ENCODE measurements at places on chromosomes 2 and 18.

- no peak for DNase-seq
Measured at GRCh38 chr2:226002438-226002837, 602.9 kb downstream of the NYAP2 start.

GRCh38 chr2:185607945-185608344, 130.7 kb upstream of the FSIP2 start:
- DNase-seq, result no peak

DNA sequence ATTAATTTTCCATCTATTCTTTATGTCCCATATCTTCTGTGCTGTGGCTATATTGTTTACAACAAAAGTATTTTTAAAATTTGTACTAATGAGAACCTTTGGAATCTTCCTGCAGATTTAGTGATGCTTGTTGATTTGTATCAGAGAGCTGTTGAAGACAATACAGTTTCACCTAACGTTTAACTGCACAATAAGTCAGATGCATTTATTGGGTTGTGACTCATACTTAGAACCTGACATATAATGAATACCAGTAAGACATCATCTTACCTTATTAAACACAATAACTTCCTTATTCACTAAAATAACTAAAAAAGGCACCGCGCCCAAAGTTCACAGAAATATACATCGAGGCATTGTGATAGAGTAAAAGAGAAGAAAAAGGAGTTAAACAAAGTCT, 43.8 kb upstream of the IL1R1 start:
- no peak for DNase-seq

DNA sequence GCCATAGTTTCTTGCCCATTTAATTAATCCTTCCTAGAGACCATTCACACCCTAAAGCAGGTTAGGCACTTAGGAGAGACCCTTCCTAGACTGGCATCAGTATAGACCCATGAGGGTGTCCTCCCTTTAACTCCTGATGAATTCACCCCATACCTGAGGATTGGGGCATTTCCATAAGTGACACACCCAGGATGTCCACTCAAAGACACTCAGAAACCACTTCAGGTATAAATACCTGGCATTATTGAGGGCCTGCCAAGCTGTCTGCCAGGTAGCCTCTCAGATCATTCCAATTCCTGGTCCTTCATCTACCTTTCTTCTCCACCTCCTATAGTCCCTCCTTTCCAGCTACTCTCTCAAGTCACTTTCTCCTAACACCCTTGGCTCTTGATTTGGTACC, 57.5 kb upstream of the SLC14A2 start:
- DNase-seq, result no peak

- DNase-seq, result no peak
Measured at GRCh38 chr2:171592036-171592555, 69.8 kb downstream of the CYBRD1 start.

DNA sequence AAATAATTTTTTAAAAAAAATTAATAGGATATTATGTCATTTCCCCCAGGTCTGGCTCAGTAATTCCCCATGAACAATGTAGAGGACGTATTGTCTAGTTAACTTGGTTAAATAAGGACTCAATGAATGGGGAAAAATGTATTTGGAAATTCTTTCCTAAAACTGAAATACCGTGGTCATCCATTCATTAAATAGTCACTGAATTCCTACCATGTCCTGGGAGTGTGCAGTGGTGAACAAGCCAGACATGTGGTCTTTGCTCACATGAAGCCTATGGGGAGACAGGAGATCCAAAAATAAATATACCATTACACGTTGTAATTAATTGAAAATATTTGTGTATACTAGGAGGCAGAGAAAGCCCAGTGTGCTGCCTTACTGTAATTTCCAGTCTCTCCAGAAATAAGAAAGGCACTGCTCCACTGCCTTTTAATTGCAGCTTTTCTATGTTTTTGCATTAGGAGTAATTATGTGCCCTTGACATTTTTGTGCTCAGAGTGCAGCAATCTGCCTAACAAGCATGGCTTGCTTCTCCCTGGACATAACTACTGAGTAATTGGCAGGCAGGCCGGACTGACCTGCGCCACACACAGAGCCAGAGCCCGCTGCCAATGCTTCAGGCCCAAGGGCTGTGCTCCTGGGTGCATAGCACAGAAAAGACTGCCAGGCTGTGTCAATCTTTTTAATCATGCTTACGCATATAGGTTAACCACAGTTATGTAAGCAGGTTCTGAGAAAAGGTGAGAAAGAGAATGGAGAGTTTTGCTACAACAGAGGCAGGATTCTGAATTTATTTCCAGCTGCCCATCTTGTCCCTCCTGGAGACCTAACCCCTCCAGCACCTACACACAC, 22.2 kb upstream of the TTC39C start:
- no peak for DNase-seq

DNA sequence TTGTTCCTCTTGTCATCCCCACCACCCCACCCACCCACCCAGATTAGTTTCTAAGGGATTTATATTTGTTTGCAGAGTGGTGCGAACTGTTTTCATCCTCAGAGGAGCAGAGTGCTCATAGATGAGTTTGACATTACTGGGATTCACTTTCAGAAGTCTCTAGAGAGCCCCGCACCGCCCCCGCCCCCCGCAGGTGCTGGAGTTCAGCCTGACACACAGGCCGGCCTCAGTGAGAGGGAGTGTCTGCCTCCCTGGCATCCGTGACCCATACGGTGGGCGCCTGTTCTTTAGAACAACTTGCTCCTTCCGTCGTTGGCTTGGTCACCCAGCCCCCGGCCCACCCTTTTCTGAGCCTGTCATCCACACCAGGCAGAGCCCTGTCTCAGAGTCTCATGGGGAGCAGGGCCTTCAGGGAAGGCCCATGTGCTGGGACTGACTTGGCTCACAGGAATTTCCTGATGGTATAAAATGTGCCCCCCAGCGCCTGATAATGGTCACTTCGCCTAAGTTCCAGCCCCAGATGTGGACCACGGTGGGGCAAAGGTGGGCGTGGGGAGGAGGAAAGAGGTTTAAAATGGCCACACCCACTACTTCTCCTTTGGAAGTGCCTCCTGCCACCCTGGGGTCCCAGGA, 44.3 kb downstream of the HPCAL1 start:
- no peak for DNase-seq

DNA sequence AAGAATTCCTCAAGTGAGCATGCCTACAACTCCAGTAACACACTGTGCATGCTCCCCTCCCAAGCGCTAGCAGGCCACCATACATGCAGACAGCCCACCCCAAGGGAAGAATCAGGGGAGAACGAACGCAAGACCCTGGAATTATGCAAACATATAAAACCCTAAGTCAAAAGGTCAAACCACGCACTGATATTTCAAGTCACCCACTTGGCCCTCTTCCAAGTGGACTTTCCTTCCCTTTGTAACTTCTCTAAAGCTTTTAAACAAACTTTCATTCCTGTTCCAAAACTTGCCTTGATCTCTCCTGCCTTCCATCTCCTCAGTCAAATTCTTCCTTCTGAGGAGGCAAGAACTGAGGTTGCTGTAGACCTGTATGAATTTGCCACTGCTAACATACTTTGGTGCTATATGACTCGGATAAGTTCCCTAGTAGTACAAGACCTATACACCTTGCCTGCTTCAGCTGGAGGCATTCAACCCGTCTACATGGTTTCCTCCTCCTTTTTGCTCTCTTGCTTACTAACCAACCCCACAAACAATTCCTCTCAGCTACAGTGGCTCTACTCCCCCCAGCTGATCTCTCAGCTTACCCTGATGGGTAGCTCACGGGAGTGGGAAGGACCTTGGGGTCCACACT, 11.1 kb upstream of the RPIA start:
- DNase-seq, result no peak

GRCh38 chr2:200905618-200906296, 16.6 kb downstream of the NIF3L1 start:
- DNase-seq, result no peak

- no peak for DNase-seq
Measured at GRCh38 chr2:232839411-232840079, 30.5 kb upstream of the SNORC start.

DNA sequence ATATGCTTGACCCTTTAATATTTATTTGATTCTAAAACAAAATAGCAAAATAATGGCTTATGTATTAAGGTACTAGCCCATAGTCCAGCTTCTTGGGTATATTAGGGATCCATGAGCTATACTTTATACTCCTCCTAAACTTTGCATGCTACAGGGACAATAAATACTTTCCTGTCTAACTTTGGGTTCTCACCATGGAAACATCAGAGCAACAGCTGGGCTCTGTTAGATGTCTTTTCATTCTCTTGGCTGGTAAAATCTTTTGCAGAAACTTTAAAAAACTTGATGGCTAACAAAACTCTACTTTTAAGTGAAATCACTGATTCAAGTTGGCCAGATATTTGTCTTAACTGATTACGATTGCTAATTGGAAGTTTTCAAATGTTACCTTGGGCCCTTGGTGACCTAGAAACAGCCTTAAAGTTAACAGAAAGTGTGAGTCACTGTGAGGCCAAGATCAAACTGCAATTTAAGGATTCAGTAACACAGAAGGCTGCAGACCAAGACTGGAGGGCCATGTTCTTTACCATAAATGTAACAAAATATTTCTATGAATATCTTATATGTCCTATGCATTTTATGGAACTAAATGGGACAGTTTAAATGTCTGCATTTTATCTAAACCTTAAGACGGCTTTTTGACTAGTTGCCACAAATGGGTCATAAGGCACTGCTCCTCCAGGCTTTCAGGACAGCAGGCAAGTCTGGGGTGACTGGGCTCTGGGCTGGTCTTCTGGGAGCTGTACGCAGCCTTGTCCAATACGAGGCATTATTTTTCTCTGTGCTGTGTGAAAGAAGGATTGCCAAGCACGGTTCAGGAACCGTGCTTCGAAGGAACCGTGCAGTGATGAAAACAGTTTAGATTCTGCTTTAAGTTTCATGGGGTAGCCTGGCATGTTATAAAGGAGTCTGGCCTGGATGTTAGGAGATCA, 188.5 kb downstream of the TPGS2 start:
- no peak for DNase-seq

- DNase-seq, result no peak
Measured at GRCh38 chr2:154433010-154433409, 265.5 kb upstream of the KCNJ3 start.

GRCh38 chr2:224400886-224401632, 848 bp downstream of the FAM124B start:
- DNase-seq, result no peak

- no peak for DNase-seq
Measured at GRCh38 chr2:174607989-174608865, 10.6 kb upstream of the WIPF1 start.

DNA sequence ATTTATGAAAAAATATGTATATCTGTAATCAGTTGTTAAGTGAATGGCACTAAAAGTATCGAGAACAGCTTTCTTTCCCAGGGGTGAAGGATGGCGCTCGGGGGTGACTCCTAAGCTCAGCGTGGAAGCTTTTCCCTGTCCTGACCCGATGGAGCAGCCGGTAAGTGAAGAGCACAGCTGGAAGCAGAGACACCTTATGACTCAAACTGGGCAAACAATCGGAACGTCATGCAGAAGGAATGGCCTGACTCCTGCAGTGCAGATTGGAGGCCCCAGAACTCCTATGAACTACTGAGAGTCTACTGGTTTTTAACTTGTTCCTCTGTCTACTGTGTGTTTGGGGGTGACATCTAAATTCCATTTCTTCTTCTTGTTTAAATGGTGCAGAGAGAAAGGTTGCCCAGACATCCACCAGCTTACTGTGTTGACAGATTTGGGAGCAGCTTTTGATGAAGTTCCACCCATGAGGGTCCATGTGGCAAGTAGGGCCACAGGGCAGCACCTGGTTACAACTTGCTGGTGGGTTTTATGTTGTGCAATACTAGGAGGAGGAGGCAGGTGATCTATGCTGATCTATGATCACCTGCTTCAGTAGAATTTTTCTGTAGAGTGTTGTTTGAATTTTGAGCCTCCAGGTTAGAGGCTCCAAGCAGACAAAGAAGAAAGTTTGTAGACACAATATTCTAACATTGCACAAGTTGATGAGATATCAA, 52.8 kb upstream of the TMEM182 start:
- no peak for DNase-seq

- DNase-seq, result peak; percentile 12
Measured at GRCh38 chr2:68943581-68944568, 8.8 kb downstream of the GKN2 start.

All from stimulated activated CD8-positive, alpha-beta memory T cell treated with anti-CD3 and anti-CD28 coated beads, Interleukin-7, amount 100 ng/mL, for 1 hour (primary cell).